ENCODE measurements at places on chromosomes 3 and 15.

DNA sequence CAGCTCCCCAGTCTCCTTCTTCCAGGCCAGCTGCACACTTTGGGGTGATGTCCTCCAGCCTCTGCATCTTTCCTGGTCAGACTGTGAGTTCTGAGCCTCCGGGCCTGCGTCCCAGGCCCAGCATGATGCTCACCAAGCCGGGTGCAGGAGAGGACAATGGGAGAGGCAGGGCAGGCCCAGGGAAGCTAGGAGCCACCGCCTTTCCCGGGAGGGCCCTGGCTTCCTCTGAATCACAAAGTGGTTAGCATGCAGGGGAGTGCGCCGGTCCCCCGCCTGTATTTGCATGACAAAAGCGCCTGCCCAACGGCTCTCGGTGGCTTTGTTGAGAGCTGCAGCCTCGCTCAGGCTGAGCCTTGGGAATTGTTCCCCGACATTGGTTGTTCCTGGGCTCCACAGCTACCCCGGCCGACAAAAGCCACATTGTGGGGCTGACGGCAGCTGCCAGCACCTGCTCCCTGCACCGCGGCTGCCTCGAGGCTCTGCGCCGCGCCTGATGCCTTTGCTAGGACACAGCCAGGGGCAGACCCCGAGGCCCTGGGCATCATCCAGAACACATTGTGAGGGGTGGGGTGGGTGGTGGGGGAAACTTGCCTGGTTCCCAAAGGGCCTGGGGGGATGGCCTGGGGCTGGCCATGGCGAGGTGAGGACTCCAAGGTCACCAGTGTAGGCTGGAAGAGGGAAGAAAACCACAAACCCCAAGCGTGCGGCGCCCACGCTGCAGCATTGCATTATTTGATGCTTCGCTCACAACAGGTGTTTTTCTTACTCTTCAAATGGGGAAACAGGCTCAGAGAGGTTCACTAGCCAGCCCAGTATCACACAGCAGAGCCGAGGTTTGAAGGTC, 20.0 kb upstream of the KLF13 start:
- peak; percentile 92 for ATAC-seq

- no peak for ATAC-seq
These were observed 67.0 kb downstream of the CHSY1 start for GRCh38 chr15:101184830-101185229.

- no peak for ATAC-seq
These were observed 6.0 kb upstream of the B3GNT5 start for GRCh38 chr3:183247011-183247589.

GRCh38 chr3:131303848-131304247, 77.7 kb upstream of the NUDT16 start:
- no peak for ATAC-seq

Measured in esophagus mucosa (tissue), 1 donor.